Activated CD4-positive, alpha-beta T cell treated with anti-CD3 and anti-CD28 coated beads for 48 hours (primary cell): ENCODE measurements at places on chromosomes 11 and 22.

DNA sequence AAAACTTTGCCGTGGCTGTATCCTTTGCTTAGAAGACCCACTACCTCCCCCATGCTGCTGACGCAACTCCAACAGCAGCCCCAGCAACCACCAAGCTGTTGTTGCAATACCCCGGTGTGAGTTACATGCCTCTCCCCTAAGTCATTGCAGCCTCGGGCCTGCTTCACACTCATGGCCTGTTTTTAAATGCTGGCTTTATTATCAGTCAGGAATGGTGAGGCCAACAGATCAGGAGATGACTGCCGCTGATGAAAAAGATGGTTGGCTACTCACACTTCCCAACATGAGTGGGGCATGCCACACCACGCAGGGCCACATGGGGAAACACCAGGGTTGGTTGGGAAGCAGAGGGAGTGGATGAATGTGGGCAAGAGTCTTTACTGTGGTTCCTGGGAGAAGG is 171.5 kb upstream of the SYT13 start:
- DNase-seq: no peak

GRCh38 chr22:25143156-25144076 is 56.2 kb upstream of the CRYBB3 start:
- no peak for DNase-seq

DNA sequence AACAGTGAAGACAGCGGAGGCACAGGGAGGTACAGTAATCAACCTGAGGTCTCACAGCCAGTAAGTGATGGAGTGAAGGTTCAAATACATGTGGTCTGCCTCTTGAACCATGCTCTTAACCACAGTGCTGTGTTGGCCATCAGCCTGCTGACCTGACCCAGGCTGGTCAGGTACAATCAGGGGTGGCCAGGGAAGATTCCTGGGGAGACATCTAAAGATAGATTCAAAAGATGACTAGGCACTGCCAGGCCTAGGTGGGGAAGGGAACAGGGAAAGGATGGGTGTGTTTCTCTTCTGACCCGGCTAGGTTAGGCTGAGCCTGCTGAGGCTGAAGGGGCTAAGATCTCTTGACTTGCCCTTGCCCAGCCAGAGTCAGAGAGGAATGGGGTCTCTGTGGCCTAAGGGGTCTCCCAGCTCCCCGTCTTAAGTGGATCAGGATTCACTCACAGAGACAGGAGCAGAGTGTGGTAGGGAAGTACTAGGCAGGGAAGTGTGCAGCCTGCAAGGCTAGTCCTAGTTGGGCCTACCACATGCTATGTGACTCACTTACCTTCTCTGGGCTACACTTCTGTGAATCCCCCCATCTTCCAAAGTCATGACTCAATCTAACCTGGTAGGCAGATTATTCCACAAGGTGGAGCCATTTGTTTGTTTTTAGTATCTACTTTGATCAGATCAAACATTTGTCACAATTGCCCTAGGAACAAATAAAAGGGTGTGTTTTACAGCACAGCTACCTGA is 10.4 kb upstream of the SREBF2 start:
- DNase-seq: peak; percentile 44

GRCh38 chr11:30801357-30801756 is 215.2 kb upstream of the MPPED2 start:
- no peak for DNase-seq
